NCI-H2081 (cell line): ENCODE measurements at places on chromosomes 13 and 19.

DNA sequence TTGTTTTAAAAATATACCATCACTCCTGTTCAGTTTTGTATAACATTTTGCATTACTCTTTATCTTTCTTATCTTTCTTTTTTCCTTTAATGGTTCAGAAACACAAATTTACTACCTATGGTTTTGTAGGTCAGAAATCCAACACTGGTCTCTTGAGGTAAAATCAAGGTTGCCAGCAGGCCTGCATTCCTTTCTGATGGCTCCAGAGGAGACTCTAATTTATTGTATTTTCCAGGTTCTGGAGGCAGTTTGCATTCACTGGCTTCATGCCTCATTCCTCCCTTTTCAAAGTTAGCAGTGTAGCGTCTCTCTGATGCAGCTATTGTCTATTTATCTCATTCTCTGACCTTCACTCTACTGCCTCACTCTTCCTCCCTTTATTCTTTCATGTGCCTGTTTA is 767.4 kb downstream of the SLITRK6 start:
- no peak for DNase-seq

DNA sequence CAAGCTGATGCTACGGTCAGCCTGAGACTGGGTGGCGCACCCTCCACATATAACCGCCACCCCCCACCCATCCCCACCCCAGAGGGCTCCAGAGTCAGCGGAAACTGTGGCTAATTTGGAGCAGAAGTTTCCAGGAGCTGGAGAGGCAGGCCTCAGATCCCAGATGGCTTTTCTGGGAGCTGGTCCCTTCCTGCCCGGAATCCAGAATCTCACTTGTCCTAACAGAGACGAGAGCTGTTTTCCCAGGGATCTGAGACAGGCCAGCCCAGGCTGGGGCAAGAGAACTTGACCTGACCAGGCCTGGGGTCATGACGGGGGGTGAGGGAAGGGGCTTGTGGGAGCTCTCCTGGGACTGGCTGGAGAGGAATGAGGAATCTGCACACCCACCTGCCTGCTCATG is 6.5 kb downstream of the EPHX3 start:
- no peak for DNase-seq

DNA sequence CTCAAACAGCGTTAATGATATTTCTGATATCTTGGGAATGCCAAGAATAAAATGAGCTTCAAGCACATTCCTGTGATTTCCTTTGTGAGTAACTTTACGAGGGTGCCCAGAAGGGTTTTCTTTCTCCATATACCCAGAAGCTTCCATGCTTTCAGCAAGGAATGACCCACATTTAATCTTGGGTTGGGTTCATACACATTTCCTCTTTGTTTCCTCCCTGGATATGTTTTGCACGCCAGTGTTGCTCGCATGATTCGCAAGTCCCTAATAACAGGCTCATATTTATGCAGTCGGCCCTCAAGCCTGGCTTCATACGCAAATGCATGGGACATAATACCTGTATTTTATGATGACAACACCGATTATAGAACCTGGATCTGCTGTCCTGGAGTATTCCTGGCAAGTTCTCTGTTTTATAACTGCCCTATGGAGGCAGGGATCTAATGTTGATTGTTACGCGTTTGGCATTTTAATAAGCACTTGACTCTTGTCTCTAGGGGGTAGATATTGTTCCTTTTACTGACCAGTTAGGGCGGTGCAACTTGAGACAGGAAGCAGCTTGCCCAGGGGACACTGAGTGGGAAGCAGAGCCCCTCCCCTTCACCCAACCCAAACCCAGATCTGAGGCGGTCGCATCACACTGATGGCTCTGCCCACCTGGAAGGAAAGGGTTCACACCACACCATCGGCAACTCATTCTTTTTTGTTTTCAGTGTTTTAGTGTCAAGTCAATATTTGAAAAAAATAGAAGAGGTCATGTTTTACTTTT is 220.4 kb upstream of the SOX1 start:
- DNase-seq, result peak; percentile 71

DNA sequence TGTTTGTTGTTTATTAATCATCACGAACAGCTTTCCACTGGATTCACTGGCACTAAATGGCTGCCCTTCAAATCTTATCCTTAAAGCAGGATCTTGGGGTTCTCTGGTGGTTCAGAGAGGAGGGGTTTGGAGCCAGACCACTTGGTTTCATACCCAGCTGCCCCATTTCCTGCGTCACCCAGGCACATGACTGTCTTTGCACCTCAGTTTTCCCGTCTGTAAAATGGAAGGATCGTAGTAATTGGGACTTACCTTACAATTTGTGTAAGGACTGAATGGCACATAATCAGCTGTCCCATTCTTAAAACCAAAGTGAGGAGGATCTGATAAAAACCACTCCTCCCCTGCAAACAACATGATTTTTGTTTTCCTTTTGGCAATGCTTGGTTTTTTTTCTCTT is 318.3 kb downstream of the ZNF536 start:
- no peak for DNase-seq

- DNase-seq, result no peak
Observed at GRCh38 chr13:27131906-27132305, 39.7 kb downstream of the USP12 start.

DNA sequence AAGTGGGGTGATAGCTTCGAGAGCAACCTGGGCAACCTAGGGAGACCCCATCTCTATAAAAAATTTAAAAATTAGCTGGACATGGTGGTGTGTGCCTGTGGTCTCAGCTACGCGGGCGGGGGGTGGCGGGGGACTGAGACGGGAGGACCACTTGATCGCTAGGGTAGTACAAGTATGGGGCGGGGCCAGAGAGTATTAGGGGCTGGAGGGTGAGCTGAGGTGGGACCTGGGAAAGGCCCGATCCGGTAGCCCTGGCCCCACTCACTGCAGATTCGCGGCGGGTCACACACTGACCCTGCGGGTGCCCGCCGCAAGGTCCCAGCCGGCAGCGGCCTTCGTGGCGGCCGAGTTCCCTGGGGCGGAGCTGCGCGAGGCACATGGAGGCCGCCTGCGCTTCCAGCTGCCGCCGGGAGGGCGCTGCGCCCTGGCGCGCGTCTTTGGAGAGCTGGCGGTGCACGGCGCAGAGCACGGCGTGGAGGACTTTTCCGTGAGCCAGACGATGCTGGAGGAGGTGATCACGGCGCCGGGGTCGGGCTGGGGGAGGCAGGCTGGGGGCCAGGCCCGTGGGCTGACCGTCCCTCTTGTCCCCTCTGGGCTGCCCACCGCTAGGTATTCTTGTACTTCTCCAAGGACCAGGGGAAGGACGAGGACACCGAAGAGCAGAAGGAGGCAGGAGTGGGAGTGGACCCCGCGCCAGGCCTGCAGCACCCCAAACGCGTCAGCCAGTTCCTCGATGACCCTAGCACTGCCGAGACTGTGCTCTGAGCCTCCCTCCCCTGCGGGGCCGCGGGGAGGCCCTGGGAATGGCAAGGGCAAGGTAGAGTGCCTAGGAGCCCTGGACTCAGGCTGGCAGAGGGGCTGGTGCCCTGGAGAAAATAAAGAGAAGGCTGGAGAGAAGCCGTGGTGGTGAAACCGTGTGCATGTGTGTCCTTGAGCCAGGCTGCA is 2.0 kb upstream of the ARHGAP45 start:
- no peak for DNase-seq

DNA sequence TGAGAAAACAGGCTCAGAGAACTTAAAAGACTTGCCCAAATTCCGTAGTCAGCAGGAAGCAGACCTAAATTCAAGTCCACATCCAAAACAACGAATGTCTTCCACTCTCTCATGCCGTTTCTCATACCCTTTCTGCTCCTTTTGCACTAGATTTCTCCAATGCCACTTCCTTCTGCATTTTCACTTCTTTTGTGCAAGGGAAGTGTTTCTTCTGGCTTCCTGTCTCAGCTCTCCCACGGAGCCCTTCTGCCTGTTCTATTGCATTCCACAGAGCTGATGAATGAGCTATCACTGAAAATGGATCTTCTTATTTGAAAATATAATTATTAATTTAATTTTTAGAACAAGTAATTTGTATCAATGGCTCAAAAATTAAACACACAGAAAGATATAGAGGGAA is 56.1 kb upstream of the STK24 start:
- no peak for DNase-seq

- DNase-seq, result no peak
Observed at GRCh38 chr19:51921949-51922348, 5.3 kb upstream of the ZNF613 start.

GRCh38 chr13:36395280-36395679 is 37.0 kb upstream of the CCNA1 start:
- no peak for DNase-seq

- no peak for DNase-seq
Observed at GRCh38 chr13:31930901-31931522, 100.6 kb upstream of the FRY start.

GRCh38 chr19:51019544-51019925 is at the start of gene KLK10:
TSS of gene KLK10 (minus strand) at chr19:51019709. CDS start at chr19:51019130, 579 bp downstream.
- no peak for DNase-seq

DNA sequence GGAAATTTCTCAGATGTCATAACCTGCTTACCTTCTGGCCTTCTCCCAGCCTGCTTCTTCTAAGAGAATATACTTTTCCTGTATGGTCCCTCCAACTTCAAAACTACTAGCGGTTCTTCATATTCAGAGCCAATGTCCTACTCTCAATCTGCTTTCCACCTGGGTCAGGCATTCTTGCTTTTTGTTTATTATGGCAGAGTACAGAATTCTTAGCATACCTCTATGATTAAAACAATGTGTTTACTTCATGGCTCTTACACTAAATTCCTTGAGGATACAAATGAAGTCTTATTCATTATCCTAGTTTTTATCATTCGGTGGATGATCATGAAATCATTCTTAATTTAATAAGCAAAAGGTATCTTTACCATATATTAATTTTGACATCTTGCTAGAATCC is 484.2 kb upstream of the SLITRK1 start:
- no peak for DNase-seq

DNA sequence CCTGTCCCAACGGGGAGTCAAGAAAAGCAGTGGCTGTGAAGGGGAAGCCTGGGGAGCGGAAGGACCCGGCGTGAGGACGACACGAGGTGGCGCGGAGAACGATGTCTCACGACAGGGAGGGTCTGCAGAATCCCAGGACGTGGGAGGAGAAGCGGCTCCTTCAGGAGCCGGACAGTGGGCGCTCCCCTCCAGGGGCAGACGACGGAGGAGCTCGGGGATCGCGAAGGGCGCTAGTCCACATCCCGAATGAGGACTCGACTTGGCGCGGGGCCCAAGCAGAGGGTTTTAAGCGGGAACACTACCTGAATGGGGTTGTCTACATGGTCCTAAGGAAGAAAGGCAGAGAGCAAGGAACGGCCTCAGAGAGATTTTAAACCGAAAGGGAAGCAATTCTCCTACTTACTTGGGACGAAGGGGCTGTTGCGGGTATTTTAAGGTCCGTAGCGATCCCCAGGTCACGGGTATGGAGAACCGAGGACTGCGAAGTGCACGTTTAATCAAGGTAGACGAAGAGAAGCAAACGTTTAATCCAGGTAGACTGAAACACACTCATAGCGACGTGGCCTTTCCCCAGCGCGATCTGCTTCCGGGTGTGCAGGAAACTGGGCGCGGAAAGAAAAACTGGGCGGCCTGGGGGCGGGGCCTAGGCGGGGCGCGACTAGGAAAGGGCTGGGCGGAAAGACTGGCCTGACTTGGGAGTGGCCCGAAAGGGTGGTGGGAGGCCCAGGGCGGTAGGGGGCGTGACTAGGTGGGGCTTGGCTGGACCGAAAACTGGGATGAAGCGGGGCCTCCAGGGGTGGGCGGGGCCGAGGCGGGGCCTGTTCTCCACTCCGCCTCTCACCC is at the start of gene ZNF841:
Gene ZNF841, minus strand, starts transcription at position 594 of the 843 bp plus-strand sequence. CDS start 10,964 bp downstream, outside the sequence.
- DNase-seq, result peak; percentile 91

GRCh38 chr19:46180701-46181387 is 32.8 kb downstream of the IGFL2 start:
- DNase-seq, result no peak

DNA sequence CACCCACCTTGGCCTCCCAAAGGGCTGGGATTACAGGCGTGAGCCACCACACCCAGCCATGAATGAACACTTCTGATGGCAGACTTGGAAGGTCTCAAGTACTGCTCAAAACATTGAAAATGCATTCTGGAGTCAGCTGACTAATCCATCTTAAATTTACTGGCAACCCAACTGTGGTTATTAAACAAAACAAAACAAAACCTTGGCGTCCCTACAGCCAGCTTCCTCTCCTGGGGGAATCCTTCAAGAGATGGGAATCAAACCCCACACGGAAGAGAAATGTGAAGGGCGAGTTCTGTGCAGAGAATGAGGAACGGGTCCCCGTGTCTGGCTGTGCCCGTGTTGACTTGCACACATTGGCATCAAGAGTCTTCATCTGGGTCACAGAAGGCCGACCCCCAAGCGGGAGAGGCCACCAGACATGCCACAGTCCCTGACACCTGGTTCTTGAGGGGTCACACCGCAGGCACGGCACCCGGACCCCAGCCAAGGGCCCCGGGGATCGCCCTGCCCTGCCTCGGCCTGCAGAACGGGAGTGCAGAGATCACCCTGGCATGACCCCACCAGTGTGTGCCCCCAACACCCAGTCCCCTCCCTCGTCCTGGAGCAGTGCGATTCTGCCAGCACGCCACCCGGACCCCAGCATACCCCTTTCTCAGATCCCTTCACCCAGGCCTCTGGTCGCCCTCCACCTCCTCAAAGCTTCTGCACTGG is 3.2 kb downstream of the MAP2K2 start:
- no peak for DNase-seq

DNA sequence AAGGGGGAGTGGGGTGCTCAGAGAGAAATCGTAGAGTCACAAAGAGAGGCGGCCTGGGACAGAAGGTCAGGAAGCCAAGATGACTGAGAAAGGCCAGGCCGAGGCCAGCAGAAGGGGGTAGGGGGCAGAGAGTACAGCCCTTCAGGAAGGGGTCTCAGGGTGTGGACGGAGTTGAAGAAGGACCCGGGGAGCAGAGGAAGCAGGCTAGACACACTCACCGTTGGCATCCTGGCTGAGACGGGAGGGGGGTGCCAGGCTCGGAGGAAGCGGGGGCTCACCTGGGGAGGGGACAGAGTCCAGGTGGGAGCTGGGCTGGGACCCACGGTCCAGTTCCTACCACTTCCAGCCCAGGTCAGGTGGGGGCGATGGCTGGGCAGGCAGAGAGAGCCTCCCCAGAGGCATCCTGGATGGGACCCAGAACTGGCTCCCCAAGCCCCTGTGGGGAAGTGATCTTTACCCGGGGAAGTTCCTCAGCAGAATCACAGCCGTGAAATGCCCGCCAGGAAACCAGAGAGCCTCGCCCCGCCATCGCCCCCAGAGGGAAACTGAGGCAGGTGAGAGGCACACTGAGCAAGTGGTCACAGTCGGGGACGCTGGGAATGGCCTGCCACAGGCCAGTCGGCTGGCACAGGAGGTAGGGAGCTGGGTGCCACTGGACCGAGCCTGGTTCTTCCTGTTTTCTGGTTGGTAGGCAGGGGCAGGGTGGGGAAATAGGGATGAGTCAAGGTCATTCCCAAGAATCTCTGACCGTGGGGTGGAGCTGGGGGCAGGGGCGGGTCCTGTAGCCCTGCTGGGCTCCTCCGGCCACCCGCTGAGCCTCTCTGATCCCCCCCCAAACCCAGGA is 1.4 kb downstream of the MATK start:
- DNase-seq, result no peak

DNA sequence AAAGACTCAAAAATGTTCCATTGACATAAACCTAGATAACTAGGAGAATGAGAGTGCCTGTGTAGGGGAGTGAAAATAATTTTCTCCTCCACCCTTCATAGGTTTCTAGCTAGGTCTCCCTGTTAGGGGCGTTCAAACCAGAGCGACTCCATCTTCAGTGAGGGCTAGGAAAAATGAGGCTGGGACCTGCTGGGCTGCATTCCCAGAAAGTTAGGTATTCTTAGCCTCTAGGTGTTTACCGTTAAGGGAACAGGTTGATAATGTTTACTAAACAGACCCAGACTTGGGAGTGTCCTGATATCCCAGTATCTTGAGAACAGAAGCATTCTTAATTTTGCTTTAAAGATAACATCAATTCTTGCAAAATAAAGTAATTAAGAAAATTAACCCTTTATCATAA is 20.1 kb downstream of the PABPC3 start:
- DNase-seq, result no peak
